ENCODE measurements at places on chromosomes 5 and 9. TPM values are rescaled to one million over a fixed set of nuclear protein-coding genes. Genes with fewer than 3 reads are reported as not detected.

DNA sequence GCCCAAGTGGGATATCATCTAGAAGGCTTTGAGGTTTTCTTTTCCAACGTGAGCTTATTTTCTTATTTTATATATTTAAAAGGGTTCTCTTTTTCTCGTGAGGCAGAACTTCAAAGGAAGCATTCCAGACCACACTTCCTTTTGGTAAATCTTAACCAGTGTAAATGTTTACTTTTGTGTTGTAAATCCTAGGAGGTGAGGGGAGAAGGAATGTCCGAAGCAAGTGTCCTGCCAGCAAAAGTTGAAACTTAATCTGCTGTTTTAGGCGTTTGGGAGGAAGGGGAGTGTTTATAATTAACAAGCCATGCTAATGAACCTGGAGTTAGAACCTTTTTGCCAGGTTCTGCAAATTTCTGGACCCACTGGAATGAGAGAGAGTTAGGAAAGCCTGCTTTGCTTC is 37.9 kb downstream of the WWC1 start:
- DNase-seq = no peak

DNA sequence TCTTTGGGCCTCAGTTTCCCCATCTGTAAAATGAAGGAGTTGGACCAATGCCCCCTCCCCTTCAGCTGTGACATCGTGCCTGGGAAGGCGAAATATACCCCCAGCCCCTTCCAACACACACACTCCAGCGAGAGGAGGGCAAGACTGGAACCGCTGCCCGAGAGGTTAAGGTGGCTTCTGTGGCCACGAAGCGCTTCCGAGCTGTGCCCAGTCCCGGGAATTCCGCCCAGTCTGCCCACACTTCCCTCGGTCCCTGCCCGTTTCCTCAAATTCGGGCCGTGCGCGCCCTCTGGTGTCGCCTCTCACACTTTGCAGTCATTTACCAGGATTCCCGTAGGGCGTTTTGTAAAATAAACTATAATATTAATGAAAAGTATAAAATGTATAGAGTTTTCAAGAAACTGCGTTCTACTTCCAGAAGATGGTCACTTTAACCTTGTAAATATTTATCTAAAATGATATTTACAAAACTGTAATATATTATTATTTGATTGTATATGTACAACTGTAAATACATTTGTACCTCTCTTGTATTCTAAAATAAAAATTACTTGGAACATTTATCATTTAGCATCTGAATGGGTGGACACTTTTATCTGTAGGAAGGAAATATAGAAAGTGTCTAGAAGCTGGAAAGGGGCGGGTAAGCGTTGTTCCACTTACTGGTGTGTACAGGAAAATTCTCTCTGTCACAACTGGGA is 11.0 kb upstream of the EXOSC2 start:
- no peak for DNase-seq

- no peak for DNase-seq
These were observed 665 bp upstream of the LVRN start for GRCh38 chr5:115961381-115962238.

DNA sequence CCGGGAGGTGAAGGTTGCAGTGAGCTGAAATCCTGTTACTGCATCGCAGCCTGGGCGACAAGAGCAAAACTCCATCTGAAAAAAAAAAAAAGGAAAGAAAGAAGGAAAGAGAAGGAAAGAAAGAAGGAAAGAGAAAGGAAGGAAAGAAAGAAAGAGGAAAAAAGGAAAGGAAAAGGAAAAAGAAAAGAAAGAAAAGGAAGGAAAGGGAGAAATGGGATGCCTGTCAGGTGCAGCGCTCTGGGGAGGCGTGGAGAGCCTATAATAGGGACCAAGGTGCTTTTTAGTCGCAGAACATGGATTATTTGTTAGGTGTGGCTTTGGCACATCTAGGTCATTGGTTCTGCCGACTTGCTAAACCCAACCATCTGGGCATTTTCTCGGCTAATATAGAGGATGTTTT is 17.9 kb downstream of the EXOSC2 start:
- DNase-seq = no peak

DNA sequence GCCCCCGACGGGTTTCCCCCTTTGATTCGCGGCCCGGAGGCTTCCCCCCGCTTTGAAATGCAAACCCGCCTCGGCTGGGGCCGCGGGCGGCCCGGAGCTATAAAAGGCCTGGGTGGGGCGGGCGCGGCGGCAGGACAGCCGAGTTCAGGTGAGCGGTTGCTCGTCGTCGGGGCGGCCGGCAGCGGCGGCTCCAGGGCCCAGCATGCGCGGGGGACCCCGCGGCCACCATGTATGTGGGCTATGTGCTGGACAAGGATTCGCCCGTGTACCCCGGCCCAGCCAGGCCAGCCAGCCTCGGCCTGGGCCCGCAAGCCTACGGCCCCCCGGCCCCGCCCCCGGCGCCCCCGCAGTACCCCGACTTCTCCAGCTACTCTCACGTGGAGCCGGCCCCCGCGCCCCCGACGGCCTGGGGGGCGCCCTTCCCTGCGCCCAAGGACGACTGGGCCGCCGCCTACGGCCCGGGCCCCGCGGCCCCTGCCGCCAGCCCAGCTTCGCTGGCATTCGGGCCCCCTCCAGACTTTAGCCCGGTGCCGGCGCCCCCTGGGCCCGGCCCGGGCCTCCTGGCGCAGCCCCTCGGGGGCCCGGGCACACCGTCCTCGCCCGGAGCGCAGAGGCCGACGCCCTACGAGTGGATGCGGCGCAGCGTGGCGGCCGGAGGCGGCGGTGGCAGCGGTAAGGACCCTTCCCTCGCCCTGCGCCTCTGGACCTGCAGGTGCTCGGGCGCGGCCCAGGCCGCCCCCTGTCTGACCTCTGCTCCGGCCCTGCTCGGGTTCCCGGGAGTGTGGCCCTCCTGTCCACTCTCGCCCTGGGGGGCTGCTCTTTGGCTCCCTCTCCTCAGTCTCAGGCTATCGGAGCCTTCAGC is at the start of gene CDX1:
Gene CDX1 (plus strand): TSS at position 129 of the 862 bp plus-strand sequence. CDS start 99 bp downstream, at position 228.
- no peak for DNase-seq

DNA sequence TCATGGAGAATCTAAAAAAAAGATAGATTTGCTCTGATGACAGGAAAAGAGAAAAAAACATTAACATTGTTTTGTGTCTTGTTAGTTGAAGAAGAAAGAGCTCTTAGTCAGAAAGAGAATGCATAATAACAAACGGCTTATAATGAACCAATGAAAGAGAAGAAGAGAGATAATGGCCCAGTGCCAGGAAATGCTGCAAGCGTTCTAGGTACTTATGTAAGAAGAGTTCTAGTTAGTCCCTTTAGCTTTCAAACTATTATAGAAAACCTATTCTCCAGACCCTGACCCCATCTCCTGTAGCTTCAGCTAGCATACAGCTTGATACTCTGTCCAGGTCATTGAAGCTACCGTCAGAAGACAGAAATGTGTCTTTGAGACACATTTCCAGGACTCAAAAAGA is 70.2 kb downstream of the FBXL17 start:
- no peak for DNase-seq

DNA sequence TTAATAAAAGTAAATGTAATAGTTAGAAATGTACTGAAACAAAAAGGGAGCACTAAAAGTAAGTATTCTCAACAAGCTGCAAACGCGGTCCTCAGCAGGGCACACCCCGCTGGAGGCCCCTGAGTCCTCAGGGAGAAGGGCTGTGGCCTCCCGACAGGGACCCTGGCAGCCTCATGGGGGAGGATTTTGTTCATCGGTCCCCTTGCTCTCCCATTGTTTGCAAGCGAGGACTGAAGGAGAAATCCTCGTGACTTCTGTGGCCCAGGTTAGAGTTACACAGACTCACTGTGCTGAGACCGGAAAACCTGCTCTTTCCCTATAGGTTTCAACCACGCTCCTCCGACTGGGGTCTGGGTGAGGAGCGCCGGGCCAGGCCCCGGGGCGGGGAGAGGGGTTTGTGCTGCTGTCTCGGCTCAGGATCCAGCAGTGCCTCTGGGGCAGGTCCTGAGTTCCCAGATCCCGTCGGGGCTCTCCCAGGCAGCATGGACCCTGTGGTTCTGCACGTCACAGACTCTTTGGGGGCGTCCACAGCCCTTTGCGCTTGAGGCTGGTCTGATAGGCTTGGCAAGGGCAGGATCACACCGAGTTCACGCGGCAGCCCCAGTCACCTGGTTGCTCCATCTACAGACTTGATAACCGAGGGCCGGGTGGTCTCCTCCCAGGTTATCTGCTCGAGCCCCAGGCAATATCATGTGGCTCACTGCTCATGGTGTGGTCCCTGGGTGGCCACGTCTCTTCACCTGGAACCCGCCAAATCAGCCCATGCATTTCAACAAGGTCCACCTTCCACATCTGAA is 38.8 kb downstream of the MRPL36 start:
- no peak for DNase-seq

DNA sequence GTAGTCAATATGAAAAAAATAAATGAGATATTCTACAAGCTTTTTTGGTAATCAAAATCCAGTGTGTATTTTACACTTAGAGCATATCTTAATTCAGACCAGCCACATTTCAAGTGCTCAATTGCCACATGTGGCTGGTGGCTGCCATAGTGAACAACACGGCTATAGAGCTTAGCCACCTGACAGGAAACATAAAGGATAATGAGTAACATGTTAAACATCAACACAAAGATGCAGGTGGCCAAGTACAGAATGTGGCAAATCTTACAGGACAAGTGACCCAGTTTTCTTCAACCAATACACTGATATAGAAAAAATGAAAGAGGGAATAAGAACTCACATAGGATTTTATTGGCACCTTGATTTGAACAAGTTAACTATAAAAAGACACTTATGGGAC is 61.4 kb downstream of the KIF24 start:
- no peak for DNase-seq

DNA sequence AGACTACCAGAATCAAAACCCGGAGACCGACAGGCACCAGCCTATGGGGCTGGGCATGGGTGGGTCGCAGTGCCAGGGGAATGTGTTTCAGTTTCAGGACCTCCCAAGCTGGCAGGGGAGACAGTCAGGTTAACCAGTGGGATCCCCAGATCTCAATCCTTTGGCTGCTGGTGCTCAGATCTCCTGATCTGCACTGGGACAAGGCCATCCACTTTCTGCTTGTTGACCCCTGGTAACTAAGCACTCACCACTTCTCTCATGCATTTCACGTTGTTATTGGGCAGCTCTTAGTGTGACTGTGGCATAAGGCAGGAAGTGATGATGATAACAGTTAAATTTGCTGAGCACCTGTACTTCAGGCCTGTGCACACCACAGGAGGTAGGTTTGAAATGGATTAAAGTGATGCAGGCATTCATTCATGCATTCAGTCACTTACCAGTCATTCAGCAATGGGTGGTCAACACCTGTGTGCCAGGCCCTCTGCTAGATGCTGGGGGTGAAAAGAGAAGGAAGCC is 42.1 kb upstream of the STXBP1 start:
- no peak for DNase-seq

- DNase-seq = no peak
These were observed 33.0 kb upstream of the CEP120 start for GRCh38 chr5:123456242-123456641.

GRCh38 chr5:177354711-177355110 is 3.0 kb upstream of the RGS14 start:
- DNase-seq = no peak

DNA sequence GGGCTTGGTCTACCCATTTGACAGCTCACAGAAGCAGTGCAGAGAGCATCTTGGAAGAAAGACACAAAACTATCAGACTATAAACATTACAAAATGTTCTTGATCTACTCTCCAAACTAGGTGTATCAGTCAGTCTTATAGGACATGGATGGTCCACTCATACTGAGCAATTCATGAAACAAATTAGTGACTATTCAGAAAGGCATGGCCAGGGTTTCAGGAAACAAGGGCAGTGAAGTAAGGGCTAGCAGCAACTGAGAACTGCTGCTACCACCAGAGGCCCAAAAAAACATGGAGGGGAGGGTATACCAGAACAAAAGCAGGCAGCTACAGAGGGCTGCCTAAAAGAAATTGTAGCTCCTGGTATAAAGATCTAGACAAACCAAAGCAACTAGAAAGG is 287.0 kb downstream of the PIK3R1 start:
- no peak for DNase-seq

GRCh38 chr9:19113964-19114679 is 11.4 kb upstream of the HAUS6 start:
- no peak for DNase-seq

GRCh38 chr5:92514896-92515295 is 1066.1 kb downstream of the NR2F1-AS1 start:
- no peak for DNase-seq

GRCh38 chr5:131165119-131165727 is at the start of gene HINT1:
TSS of gene HINT1 (minus strand) at chr5:131165256. CDS start at chr5:131165205, 51 bp downstream.
- DNase-seq = peak; percentile 74

GRCh38 chr9:137194909-137195308 is 5.6 kb downstream of the TPRN start:
- DNase-seq = no peak

DNA sequence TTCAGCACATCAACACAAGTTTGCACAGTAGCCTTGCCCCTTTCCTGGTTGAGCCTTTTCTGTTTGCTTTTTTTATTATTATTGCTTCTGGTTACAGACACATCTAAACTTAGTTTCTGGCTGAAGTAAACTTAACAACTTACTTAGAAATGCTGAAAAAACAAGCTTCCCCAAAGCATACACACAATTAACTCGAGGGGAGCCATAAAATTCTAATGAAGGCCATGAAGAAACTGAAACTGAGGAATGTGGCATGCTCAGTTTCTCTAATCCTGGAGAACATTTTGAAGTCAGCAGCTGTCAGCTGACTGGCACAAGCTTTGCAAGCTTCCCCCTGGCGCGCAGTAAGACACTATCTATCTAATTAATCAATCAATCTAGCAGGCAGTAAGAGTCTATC is 3.7 kb downstream of the MYO10 start:
- DNase-seq = no peak

- peak; percentile 10 for DNase-seq
These were observed 815.5 kb downstream of the TLE1 start for GRCh38 chr9:80873861-80874260.

- no peak for DNase-seq
These were observed 43.2 kb downstream of the SH3TC2 start for GRCh38 chr5:149019679-149020078.

- DNase-seq = no peak
These were observed 133.9 kb upstream of the ADRA1B start for GRCh38 chr5:159782197-159782994.

JAK2 gene
- polyA plus RNA-seq = 9.2 TPM

ZNF462 gene
- polyA plus RNA-seq = 7.5 TPM

ZNF883 gene
- polyA plus RNA-seq = 1.3 TPM

TRAF1 gene
- 4.0 TPM for polyA plus RNA-seq

GPR150 gene
- 0.24 TPM for polyA plus RNA-seq

PHF24 gene
- not detected for polyA plus RNA-seq

TXNDC8 gene
- not detected for polyA plus RNA-seq

PAEP gene
- polyA plus RNA-seq = not detected

ACOT12 gene
- 0.56 TPM for polyA plus RNA-seq

FOXD4L4 gene
- polyA plus RNA-seq = not detected

PRLR gene
- not detected for polyA plus RNA-seq

DPYSL3 gene
- 139 TPM for polyA plus RNA-seq

DBH gene
- polyA plus RNA-seq = not detected
